ENCODE measurements at places on chromosomes 3 and 15.

DNA sequence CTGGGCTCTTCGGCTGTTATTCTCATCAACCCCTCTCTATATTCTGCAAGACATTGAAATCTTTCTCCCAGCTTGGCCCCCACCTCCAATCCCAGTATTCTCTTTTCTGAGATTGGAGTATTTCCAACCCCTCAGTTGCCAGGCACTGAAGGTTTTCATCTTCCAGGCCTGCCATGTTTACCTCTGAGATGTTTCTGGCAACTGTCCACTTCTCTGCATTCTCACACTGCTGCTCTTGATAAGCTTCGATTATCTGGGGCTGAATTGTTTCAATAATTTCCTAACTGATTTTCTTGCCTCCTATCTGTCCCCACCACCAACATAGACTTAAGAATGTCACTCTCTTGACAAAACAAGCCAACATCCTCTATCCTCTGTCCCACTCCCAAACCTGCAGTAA is 1.4 kb upstream of the GPR156 start:
- DNase-seq: no peak

GRCh38 chr3:127428344-127428997 is 140.6 kb upstream of the PRR20G start:
- no peak for DNase-seq

GRCh38 chr3:186002884-186003472 is 65.2 kb upstream of the TRA2B start:
- DNase-seq: no peak

DNA sequence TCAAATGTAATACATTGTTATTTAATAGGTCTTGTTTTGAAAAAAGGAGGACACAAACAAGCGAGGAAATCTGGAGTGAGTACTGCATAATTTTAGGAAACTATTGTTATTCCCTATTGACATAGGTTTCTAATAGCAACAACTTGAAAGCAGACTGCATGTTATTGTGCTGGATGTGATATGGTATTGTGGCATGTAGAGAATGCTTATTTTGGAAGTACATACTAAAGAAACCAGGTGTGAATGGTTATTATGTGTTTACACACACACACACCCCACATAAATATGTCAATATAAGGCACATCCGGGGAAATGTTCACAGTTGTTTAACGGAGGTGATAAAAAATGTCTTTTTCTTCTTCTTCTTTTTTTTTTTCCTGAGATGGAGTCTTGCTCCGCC is 5.9 kb upstream of the MORF4L1 start:
- no peak for DNase-seq

DNA sequence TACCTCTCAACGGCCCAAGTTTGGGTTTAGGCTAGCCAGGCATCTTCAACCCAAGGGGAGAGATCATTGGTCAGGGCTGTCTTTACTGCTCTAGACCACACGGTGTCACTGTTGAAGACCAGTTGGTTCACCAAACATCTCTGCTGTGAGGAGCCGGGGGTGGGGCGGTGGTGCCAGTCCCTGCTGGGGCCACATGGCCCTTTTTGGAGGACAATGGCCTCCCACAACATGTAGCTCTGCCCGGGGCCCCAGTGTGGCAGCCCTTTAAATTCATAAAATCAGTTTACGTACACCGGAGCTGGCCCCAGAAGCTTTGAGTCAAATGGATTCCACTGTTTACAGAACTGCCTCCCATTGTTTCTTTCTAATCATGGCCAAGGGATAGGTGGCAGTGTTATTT is 19.1 kb upstream of the TM4SF18 start:
- no peak for DNase-seq

DNA sequence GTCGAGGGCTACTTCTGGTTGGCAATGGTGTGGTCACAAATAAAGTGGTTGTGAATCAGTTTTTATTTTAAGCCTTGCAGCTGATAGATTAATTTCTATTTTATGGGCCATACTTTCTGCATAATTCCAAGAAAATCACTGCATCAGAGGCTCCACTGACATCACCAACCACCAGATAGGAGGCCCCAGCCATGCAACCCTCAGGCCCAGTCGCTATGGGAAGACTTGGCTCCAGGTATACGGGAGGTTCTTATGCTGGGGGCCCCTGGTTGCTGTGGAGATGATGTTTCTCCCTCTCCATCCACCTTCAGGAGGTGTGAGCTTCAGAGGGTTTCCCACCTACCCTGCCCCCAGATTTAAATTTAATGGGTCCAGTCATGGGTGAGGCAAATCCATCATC is 57.4 kb downstream of the ISG20 start:
- no peak for DNase-seq

DNA sequence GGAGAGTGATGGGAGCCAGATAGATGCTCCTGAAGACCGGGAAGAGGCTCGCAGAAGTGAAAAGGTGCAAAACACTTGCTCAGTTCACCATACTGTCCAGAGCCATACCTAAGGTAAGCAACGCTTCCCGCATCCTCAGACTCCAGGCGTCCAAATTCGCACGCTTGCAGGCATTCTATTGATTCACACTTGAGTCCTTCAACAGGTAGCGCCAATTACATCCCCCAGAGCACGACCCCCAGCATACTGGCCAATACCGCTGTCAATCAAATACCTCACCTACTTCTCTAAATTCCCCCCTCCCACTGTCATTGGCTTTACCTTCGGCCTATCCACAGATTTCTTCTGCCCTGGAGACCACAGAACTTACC is 361 bp upstream of the STXBP5L start:
- DNase-seq: no peak

DNA sequence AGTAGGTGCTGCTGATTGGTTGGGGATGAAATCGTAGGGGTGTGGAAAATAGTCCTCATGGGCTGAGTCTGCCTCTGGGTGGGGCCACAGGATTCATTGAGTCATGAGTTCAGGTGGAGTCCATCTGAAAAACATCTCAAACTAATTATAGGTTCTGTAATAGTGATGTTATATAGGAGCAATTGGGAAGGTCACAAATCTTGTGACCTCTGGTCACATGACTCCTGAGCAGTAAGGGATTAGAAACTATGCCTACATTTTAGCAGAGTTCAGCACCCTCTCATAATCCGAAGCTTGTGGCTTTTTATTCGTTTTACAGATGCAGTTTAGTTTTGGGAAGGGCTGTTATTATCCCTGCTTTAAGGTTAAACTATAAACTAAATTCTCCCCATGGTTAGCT is 22.9 kb upstream of the NEDD4 start:
- DNase-seq: no peak

DNA sequence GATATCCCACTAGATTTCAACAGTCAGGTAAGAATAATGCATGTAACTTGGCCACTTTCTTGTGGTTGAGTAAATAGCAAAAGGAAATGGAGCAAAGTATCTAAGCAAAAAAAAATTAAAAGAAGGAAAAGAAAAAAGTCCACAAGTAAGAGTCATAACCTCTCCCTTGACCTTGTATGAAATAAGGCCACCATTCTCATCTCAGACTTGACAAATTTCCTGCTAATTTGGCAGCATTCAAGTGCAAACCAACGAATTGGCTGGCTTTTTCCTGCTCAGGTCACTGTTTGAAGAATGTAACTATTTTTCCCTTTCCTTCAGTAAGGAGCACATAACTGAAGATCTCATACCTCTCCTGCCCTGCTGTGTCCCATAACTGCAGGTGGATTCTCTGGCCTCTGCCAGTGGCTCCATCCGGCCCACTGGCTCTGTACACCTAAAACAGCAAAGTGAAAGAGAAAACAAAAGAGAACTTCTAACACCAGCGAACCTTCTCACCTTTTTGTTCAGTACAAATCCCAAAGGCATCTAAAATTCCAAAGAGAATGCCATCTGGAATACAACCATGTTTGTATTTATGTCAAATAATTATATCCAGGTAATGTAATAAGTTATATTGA is 33.4 kb upstream of the RSL24D1 start:
- no peak for DNase-seq

GRCh38 chr15:31605467-31605931 is 278.9 kb downstream of the KLF13 start:
- DNase-seq: no peak

GRCh38 chr3:56691165-56692000 is 8.3 kb upstream of the TASOR start:
- DNase-seq: no peak

GRCh38 chr15:49697121-49697520 is 76.3 kb downstream of the DTWD1 start:
- no peak for DNase-seq

DNA sequence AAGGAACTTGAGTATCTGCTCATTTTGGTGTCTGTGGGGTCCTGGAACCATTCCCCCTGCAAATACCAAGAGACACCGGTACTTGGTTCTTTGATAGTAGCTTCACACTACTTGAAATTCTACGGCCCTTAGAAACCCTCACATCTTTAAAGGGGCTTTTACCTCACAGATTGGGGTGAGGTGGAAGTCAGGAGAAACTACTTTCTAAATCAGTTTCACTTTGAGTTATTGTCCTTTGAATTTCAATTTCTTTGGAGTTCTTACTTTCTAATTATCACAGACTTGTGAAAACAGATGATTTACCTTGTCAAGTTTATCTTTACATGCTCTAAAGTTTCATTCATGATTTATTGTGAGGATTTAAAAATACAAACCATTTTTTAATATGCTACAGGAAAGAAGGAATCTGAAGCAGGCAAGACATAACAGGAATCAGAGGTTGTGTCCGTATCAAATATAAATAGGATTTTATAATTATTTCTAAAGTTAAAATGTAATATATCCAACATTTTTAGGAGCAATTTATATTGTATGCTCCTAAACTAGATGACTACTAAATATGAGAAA is 98.9 kb downstream of the NEDD4 start:
- DNase-seq: no peak

DNA sequence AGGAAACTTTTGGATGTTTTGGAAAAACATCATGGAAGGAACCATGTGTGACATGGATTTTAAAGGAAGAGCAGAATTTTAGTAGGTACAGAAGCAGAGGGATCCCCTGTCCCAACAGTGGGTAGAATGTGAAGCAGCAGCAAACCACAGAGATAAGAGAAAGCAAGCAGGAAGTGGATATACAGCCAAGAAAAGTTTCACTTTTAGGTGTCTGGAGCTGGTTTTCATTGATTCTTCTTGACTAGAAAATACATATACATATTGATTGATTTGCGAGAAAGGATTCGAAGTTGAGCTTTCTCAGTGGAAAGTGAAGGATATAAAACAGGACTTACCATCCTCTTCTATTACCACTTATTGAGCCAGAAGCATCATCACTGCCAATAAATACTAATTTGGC is 133.5 kb downstream of the KCNMB2 start:
- DNase-seq: no peak

DNA sequence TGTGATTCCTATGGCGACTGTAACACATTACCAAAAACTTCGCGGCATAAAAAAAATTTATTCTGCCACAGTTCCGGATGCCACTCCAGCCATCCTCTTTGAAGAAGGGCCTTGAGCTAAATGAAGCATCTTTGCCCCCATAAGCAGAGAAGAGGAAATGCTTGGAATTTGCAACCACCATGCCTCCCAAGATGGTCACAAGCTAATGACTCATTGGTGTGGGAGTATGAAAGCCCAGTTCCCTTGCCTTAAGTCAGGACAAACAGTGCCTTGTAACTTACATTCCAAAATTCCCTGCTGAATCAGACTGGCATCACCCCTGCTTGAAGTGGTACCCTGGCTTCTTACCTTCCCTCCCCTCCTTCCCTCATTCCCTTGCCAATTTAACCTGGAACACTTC is 1077.4 kb downstream of the EPHA3 start:
- DNase-seq: no peak

DNA sequence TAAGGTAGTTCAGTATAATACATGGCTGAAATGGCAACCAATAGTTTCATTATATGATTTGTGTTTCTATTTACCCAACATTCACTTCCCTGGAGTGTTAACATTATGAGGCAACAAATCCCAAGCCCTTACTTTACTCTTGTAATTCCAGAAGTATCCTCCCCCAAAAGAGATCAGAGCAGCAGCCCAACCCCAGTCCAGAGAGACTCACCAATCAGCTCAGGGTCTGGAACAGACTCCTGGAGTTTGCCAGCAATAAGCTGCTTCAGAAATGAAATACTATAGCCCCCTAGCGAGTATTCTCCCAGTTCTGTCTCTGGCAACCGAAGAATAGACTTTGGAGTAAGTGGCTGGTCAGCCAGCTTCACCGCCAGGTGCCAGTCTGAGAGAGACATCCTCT is 2.5 kb downstream of the UBL7 start:
- no peak for DNase-seq

DNA sequence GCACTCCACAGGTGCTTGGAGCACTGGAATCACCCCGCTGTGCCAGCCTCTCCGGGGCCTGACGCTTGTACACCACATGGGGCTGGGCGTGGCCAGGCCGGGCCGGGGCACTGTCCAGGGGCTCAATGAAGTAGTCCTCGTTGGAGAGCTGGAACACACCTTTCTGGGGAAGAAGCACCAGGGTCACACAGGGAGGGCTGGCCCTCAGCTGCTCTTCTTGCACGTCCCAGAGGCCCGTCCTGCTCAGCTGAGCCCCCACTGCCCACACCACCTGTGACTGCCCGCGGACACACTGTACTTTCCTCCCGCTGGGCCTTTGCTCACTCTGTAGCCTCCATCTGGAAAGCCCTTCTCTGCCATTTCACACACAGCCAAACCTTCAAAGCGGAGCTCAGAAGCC is 13.3 kb downstream of the ADAMTS7 start:
- no peak for DNase-seq

GRCh38 chr15:63308947-63309346 is 31.5 kb downstream of the APH1B start:
- no peak for DNase-seq

GRCh38 chr3:134027631-134028030 is 2.1 kb downstream of the SLCO2A1 start:
- no peak for DNase-seq

- DNase-seq: no peak
These were observed 407.1 kb downstream of the VPS13C start for GRCh38 chr15:61653110-61653509.

- no peak for DNase-seq
These were observed 2.7 kb upstream of the TMEM87A start for GRCh38 chr15:42275780-42276391.
